ENCODE measurements at places on chromosomes 7 and 10.

DNA sequence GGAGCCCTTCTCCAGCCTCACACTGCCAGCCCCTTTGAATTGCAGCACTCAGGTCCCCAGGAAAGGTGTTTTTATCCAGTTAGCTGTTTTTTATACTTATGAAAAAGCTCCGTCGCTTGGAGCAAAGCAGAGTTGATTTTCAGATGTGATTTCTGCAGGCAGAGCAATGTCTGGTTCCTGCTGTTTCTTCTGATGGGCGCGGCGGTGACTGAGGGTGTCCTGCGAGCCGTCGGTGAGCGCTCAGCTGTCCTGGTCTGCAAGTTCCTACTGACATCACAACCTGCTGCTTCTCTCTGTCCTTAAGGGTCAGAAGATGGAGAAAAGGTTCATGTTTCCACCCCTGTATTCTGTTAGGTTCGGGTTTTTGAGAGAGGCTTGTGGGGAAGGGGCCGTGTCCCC is 109.6 kb upstream of the FAM20C start:
- no peak for DNase-seq

DNA sequence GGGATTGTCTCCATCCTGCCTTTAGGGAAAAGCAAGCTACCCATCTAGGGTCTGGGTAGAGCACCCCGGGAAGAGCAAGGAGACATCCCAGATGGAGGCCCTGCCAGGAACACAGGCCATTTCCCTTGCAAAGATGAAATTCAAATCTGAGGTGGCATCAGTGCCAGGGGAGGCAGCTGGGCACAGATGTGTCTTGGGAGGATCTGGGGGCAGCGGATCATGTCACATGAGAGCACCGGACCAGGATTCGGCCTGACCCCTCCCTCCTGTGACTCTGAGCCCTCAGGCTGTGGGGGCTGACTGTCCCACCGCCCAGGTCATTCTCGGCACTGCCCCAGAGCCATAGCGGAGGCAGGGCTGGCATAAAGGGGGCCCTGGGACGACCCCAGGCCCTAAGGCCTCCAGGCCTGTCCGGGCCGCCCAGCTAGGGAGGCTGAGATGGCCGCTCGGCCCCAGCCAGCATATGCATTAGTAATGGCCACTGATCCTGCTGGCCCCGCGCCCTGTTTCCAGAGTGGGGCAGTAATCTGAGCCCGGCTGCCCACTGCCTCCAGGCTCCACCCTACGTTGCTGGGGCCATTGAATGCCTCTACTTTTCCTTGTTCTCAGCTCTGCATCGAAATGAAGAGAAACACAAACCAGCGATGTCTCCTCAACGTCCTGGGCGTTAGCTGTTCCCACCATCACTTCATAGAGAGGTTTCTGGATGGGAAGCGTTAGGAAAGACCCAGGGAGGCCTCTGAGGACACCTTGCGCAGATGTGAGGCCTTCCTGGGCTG is 148.5 kb downstream of the UBE2H start:
- no peak for DNase-seq

GRCh38 chr7:151133266-151133985 is 34.1 kb downstream of the GBX1 start:
- DNase-seq = no peak

- no peak for DNase-seq
Measured at GRCh38 chr10:125011926-125012705, 70.2 kb downstream of the ZRANB1 start.

DNA sequence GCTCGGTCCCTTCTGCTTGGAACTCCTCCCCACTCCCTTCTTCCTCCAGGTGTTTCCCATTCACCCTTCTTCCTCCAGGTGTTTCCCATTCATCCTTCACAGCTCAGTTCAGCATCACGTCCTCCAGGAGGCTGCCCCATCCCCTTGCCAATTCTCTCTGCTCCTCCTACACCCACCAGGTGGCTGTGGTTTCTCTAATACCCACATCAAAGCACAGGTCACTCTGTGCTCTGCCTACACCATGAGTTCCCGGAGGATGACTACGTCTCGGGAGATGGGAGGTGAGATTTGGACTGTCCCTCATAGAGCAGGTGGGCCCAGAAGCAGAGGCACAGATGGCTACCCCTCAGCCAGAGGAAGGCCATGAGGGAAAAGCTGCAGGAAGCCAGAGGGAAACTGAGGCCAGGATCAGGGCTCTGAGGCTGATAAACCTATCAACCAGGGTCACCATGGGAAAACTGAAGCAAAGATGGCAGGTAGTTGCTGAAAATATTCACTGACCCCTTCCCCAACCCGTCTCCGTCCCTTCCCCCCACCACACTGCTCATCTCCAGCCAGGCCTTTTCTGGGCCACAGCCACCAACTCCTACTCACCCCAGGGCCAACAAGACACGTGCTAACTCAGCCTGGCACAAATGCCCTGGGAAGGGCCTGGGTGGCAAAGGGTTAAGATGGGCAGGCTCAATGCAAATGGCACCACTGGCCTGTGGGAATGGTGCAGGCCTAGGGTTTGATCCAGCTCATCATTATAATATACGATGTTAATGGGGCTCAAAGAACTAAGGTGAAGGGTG is 56.6 kb upstream of the CPXM2 start:
- DNase-seq = no peak

DNA sequence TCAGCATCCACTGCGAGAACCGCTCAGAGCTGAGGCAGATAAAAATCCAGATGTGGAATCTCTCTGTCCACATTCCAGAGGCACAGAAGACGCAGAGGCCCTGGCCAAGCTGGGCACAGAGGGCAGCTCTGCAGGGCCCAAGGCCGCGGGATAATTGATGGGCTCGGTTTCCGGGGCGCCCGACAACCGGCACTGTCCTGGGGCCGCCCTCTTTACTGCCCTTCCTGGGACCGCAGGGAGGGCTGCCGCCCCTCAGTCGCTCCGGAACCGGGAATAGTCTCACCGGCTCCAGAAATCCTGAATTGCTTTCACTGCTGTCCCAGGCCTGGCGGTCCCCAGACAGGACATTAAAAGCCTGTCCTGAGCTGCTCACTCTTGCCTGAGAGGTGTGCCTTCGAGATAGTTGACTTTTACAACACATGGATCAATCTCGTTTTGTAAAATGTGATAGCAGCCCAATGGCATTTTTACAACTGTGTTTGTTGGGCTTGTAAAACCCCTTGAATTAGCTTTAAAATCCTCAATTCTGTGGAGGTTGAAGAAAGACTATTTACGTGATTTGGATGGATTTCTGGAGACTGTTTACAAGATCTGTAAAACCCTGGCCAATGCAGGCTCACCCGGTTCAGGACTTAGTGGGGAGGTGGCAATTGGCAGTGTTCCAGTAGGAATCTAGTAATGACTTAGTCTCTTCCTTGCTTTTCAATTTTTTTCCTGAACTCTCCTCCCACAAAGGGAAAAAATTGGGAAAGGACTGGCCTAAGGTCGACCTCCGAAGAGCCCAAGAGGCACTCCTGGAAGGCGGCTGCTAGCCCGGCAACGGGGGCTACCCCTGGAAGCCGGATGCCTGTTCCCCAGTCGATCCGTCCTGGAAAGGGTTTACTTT is 1.4 kb upstream of the HOXA6 start:
- no peak for DNase-seq

- DNase-seq = no peak
Measured at GRCh38 chr10:60735244-60735643, 43.0 kb upstream of the CDK1 start.

- DNase-seq = no peak
Measured at GRCh38 chr7:90210475-90210874, 1.1 kb upstream of the STEAP2 start.

- no peak for DNase-seq
Measured at GRCh38 chr10:50501478-50501877, 122.3 kb downstream of the SGMS1 start.

GRCh38 chr10:103736763-103737162 is 118.6 kb downstream of the SH3PXD2A start:
- no peak for DNase-seq

DNA sequence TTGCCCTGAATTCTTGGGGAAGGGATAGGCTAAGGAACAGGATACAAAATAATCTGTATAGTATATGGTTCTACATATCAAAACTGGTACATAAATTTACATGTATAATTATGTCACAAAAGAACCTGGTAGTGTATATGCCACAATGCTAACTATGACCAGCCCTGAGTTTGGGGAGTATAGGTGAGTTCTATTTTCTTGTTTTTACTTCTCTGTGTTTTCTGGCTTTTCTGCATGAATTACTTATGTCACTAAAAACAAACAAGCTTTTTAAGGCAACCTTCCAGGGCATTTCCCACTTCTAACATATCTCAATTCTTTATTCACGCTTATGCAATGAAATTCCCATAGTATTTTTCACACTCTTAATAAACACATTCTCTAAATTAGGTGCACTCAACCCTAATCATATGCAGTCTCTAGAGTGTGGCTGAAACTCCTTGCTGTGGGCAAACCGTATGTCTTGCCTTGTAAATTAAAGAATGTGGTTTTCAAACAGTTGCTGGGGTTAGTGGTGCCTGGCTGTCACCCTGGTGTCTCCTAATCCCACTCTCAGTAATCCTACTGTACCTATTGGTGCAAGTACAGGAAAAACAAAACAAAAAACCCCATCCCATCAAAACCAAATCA is 14.0 kb upstream of the INSIG1 start:
- DNase-seq = no peak

DNA sequence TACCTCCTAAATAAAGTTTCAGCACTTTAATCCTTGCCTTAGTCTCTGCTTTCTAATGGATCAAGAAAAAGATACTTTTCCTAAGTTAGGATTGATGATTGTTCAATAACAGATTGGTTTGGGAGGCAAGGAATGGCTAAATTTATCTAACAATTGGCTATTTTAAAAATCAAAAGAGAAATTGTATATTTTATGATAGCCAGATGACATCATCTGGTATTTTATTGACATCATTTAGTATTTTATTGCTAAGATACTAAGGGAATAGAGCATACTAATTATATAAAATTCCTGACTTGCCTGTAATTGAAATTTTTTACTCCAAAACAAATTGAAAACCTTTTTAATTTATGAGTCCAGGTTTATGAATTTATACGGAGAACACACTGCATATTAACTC is 19.3 kb upstream of the FAM13C start:
- DNase-seq = no peak

DNA sequence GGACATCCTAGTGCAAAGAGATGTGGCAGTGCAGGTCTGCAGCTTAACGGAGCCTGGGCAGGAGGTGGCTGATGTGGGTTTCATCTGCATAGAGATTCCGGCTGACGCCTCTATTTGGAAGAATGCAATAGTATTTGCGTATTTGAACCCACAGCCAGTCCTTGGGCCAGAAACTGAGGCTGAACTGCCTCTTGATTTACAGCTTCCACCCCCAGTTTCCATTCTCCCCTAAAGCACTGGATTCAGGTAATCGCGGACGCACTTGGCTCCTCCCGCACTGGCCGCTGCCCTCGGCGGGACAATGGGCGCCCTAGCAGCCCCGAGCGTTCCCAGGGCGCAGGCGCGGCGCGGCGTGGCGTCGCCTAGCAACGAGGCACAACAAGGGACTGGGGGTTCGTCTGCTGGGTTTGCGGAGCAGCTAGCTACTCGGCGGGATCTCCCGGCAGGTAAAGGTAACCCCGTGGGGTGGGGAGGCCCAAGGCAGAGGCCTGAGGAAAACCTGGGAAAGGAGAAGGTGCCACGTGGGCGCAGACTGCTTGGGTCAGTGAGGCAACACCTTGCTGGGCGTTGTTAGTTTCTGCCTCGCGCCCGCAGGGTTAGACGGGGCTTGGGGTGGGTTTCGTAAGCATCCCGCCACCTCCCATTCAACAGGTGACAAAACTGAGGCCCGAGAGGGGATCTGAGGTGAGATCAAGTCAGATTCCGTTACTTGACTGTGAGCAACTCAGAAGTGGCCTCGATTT is at the start of gene ARMC3:
TSS of gene ARMC3 (plus strand) at position 393 of the 743 bp plus-strand sequence. CDS start 3,944 bp downstream, outside the sequence.
- peak; percentile 61 for DNase-seq

- DNase-seq = no peak
Measured at GRCh38 chr7:1025743-1026581, 18.4 kb upstream of the GPR146 start.

DNA sequence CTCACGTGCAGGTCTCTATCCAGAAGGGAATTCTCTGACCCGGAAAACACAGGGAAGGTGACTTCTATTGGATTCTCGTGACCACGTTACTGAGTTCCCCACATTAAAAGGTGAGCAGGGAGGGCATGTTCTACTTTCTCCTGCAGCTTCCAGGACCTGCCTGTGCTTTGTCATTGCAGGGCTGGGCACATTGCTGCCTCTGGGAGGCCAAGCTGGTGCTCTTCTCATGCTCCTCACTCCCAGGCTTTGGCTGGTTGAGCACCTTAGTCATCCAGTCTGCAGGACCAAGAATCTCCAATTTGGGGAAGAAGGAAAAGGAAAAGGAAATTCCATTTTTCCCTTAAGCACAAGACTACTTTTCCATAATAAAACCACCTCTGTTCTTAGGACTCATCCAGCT is 86.5 kb upstream of the TMEM72 start:
- DNase-seq = no peak

DNA sequence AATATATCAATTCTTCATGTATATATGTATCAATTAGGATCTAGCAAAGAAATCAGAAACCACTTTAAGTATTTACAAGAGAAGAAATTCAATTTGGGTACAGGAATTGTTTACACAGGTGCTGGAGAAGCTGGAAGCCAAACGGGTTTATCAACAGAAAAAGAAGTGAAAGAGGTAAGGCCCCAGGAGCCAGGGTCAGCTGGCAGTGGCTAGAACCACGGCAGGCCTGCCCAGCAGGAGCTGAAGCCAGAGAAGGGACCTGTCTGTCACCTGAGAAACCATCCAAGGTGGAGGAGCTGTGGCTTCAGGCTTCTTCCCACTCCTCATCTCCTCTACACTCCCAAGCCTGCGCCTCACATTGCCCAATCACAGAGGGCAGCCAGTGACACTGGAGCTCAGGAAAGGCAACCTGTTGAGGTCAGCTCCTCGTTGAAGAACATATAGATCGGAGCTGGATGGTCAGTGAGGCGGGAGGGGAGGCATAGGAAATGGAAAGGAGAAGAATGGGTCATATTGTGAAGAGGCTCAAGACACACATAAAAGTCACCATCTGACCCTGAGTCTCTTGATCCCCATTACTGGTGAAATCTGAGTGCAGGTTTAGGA is 182.6 kb downstream of the REEP3 start:
- DNase-seq = no peak

GRCh38 chr10:30887839-30888238 is 143.8 kb downstream of the ZNF438 start:
- no peak for DNase-seq

- DNase-seq = no peak
Measured at GRCh38 chr7:43619213-43620012, 36.5 kb downstream of the STK17A start.

GRCh38 chr10:89032141-89032891 is 41.7 kb downstream of the FAS start:
- DNase-seq = peak; percentile 28

Measured in stimulated activated CD4-positive, alpha-beta T cell treated with anti-CD3 and anti-CD28 coated beads, Interleukin-12 subunit alpha, Interleukin-12 subunit beta, amount 100 ng/mL, for 24 hours (primary cell).